ENCODE measurements at places on chromosomes 11 and 22.

DNA sequence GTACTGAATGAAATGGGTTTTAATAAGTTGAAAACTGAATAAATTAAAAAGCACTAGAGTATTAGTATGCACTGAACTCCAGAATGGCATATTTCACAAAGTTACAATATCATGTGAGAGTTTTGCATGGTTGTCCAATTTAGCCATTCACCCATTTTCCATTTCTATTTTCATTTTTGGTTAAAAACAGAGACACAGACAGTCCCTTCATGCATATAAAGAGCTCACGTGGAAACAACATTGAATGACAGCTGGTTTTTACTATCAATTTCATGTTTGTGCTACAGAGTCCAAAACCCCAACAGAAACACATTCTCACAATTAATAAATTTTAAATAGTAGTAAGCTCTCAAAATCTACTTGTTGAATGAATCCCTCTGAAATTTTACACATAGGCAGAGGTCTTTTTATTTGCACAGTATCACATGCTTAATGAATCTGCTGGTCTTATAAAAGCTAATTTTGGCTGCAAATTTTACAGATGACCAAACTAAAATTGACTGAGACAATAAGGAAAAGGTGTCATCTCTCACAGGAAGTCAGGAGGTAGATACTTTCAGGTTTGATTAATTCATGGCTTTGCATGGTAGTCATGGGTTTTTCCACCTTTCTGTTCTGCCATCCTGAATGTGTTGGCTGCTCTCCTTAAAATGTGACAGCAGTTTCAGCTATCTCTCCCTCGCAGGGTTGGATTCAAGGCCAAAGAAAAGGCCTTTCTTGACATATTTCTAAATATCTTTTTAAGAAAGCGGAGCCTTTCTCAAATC lies 20.6 kb upstream of the DDI1 start:
- DNase-seq, result no peak

DNA sequence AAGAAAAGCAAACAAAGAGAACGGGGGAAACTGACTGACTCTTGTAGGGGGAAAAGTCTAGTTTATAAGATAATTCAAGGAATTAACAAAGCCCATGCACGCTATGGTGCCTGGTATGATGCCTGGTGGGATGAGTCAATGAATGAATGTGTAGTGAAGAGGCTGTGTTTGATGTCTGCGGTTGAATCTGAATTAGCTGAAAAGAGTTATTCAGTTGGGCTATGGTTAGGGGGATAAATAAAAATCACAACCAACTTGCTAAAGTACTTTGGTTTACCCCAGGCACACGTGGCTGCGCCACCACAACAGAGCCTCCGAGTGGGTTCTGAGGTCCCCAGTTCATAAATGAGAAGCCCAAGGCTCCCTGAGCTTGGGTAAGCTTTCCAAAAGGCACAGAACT lies 369.3 kb upstream of the SYN3 start:
- DNase-seq, result no peak

- DNase-seq, result peak; percentile 83
These were observed 7.7 kb downstream of the SLC37A2 start for GRCh38 chr11:125070699-125071254.

- no peak for DNase-seq
These were observed 175.5 kb upstream of the PDGFD start for GRCh38 chr11:104339380-104339831.

DNA sequence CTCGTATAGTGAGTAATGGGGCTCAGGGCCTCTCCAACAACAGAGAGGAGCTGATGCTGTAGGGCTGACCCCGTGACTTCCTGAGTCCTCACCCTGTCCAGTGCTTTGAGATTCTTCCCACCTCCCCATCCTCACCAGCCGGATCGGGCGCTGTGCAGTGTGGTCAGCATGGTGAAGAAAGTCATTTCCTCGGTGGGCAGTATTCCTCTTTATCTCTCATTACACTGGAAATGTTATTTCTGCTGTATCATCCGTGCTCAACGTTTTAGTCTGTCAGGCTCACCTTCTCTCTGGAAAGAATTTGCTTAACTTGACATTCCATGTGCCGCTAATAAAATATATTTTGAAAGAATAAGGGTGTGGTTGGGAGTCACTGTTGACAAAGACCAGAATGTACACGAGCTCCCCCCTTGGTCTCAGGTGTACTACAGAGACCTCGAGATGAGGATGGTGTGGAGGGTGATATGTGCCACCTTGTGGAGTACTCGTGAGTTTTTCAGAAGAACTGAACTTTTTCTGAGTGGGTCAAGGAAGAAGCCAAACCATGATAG lies 25.7 kb upstream of the SCGB1A1 start:
- no peak for DNase-seq

DNA sequence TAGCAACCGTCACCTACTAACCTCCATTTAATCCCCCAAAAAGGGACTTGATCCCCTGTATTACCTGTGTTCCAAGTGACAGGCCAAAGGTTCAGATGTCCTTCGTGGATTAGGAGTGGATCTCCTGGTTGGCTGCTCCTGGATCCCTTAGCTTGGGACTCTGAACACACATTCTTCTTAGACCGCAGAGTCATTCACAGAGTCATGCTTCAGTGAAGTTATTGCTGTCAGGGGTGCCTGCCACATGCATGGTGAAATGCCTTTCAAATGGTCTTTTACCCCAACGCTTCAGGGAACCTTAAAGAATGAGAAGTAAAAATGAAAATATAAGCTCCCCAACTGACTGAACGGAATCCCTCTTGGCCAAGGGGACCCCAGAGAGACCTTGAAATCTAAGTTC lies 49.1 kb downstream of the ADAMTS8 start:
- no peak for DNase-seq

DNA sequence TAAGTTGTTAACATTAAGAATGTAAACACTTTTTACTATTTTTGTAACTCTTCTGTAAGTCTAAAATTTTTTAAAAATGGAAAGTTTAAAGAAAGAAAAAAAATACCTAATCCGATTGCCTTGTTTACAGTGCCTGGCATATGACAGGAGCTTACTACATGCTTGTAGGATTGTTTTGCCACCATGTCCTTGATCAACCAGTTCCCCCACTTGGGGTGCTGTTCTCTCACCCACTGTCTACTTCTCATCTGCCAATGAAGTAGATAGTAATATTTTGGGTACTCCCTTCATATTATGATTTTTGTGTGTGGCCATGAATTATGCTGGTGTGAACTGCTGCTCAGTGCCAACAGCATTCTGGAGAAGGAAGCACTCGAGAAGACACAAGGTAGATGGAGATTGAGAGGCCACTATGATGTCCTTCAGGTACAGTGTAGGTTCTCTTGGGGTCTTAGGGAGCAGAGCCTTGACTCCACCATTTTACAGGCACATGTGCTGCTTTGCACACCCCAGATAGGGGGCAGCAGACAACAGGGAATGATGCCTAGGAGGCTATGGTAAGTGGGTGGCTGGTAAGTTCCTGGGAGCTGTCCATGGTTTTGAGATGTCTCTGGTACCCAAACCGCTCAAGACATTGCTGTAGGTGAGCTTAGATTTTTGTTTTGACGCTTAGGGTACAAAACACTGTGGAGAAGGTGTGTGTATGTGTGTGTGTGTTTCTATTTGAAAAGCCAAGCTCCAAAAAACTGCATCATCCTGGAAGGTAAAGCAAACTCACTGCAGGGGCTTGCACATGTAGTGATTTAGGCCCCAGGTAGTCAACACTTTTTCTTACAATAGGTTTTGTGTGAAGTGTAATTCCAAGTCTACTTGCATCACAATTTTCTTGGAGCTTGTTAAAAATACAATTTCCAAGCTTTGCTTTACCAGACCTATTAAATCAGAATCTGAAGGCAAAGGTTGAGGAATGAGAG lies 494.5 kb upstream of the LARGE1 start:
- peak; percentile 52 for DNase-seq

- DNase-seq, result no peak
These were observed 74.4 kb upstream of the PRR5 start for GRCh38 chr22:44627521-44628139.

DNA sequence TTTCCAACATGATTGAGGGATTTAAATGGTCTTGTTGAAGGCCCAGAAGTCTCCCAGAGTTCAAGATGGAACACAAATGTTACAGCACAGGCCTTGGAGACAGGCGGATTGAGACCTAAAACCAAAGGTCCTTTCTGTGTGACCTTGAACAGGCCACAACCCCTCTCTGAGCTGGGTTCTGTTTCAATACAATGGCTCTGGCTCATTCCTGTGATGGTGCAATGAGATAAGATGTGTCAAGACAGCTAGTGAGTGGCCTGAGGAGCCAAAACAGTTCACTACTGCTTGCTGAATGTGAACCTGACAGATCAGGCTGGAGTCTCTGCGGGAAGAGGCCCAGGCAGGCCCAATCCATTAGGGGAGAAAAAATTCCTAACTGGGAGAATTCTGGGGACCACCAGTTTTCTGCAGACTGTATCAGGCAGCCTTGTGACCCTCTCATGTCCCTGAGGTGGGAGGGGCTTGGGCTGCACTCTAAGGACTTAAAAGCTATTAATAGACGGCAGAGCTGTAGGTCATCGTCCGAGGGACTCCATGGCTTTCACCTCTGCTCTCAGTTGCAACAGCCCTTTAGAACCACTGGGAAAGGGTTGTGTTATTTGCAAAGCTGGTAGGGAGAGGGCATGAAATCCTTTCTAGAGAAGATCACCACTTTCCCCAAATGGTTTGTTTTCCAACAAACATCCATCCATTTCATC lies 126.1 kb upstream of the TEAD1 start:
- DNase-seq, result no peak

- peak; percentile 55 for DNase-seq
These were observed 25.2 kb upstream of the NECTIN1 start for GRCh38 chr11:119754199-119754598.

- peak; percentile 17 for DNase-seq
These were observed 4.9 kb downstream of the ZFTA start for GRCh38 chr11:63763496-63764339.

DNA sequence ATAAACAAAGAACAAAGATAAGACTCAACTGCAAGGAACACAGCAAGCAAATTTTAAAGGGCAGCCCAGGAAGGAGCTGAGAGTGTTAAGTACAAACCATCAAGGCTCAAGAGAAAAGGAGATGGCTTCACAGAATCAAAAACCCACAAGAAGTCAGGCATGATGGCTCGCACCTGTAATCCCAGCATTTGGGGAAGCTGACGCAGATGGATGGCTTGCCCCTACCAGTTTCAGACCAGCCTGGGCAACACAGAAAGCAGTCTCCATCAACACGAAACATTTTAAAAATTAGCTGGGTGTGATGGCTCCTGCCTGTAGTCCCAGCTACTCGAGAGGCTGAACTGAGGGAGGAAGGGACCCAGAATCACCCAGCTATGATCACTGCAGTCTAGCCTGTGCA lies 32.6 kb downstream of the MAPK1 start:
- DNase-seq, result no peak

DNA sequence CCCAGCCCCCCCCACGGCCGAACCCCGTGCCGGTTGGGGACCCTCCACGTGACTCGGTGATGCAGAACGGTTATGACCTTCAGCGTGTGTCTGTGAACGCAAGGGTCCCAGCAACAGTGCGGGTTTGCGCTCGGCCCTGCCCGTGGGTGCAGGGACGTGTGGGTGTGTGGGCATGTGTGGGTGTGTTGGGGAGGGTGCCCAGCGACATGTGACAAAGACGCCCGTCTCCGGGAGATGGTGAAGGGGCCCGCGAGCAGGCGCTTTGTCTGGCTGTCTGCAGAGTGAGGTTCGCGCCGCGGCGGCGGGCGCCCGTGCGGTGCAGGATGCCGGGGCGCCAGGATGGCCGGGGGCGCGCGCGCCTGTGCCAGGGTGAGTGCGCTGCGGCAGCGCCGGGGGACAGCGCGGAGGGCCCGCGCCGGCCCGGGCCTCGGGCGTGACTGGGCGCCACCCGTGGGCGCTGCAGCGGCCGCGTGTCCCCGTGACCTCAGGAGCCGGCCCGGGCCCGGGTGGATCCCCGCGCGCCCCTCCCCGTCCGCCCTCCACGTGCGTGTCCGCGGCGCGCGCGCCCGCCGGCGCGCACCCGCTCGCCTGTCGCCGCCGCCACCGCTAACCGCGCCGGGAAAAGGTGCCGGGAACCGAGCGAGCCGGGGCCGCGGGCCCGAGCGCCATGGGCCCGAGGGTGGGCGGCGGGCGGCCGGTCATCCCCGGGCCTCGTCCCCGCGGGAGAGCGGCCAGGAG lies at the start of gene LRFN4:
LRFN4 (plus strand) TSS at position 569 of the 738 bp plus-strand sequence. CDS start 681 bp downstream, outside the sequence.
- DNase-seq, result no peak

DNA sequence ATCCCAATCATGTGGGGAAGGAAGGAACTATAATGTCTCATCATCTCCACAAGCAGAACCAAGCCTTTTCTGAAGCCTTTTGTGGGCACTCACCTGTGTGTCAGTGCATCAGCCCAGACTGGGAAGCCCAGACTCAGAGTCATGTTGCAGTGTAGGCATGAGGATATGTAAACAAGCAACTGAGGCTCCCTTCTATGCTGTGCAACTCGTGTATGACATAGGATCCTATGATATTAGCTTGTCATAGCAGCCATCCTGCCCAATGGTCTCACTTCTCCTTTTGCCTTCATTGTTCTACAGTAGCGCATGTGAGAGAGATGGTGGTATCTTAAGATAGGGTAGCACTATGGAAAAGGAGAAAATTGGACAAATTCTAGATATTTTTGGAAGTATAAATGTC lies 103.4 kb upstream of the OLFML1 start:
- DNase-seq, result no peak

- peak; percentile 2 for DNase-seq
These were observed 762 bp upstream of the TBC1D22A start for GRCh38 chr22:46761539-46762237.

DNA sequence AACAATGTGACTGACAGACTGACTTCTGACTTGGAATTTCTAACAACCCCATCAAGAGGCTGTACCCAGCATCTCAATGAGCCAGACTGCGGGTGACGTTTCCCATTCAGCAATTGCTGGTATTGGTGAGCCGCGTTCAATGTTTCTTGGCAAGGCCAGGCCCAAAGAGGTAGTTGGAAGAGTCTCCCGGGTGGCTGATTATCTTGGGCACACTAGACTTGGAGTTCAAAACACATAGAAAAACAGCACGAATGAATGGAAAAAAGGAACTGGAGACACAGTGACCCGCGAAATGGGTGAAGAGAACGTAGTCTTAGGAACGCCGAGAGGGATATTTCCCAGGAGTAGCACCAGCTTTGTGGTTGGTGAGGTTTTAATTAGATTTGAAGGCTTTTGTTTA lies 115.7 kb downstream of the RPS6KA4 start:
- no peak for DNase-seq

- peak; percentile 22 for DNase-seq
These were observed 6.4 kb upstream of the CCND1 start for GRCh38 chr11:69634590-69634989.
